ENCODE measurements at places on chromosomes 11 and 22. TPM values are rescaled to one million over a fixed set of nuclear protein-coding genes. Genes with fewer than 3 reads are reported as not detected.

The GLYAT gene
- not detected for total RNA-seq

The KRTAP5-8 gene
- total RNA-seq, result not detected

The ADAMTS8 gene
- not detected for total RNA-seq

The MS4A1 gene
- total RNA-seq, result not detected

The DHCR7 gene
- total RNA-seq, result 36.9 TPM

The TKFC gene
- total RNA-seq, result 28.1 TPM

The GGTLC3 gene
- total RNA-seq, result not detected

The MYOD1 gene
- not detected for total RNA-seq

The MRPL11 gene
- total RNA-seq, result 41.2 TPM

The SEPTIN5 gene
- 34.6 TPM for total RNA-seq

The GTF2H1 gene
- 85.9 TPM for total RNA-seq
